ENCODE measurements at places on chromosomes 7 and 10. TPM values are rescaled to one million over a fixed set of nuclear protein-coding genes. Genes with fewer than 3 reads are reported as not detected.

Gene LIPF
- total RNA-seq = not detected

Gene EBLN1
- not detected for total RNA-seq

Gene RPP30
- total RNA-seq = 50.5 TPM

Gene POLR2J2
- total RNA-seq = 20.4 TPM

Gene FGF8
- not detected for total RNA-seq

Gene AMZ1
- 0.27 TPM for total RNA-seq

Gene AKR1C2
- not detected for total RNA-seq

Gene MEIG1
- total RNA-seq = not detected

Gene TNPO3
- total RNA-seq = 43.6 TPM

Gene FAM24A
- not detected for total RNA-seq

Gene RTKN2
- 7.8 TPM for total RNA-seq

Gene MSRB2
- 13.5 TPM for total RNA-seq

Gene WEE2
- 0.12 TPM for total RNA-seq

Gene GPR26
- not detected for total RNA-seq

Gene CYP26C1
- not detected for total RNA-seq

Gene CNTNAP2
- not detected for total RNA-seq

Gene C10orf105
- 0.42 TPM for total RNA-seq

Gene XRCC2
- 13.8 TPM for total RNA-seq

Gene THSD7A
- not detected for total RNA-seq

Gene ANKRD7
- not detected for total RNA-seq

Gene NODAL
- total RNA-seq = not detected

Gene INSYN2A
- not detected for total RNA-seq

Gene PRPS1L1
- total RNA-seq = not detected

Gene SLC26A3
- not detected for total RNA-seq

Gene BLNK
- not detected for total RNA-seq

Gene MAGI2
- 0.07 TPM for total RNA-seq

Gene EVX1
- total RNA-seq = not detected

Gene ADAP1
- total RNA-seq = 20.9 TPM

Gene GDF2
- total RNA-seq = not detected

Gene CDH23
- 1.3 TPM for total RNA-seq

Gene GIMAP2
- total RNA-seq = 101 TPM

Gene FAM185A
- total RNA-seq = 7.0 TPM

Gene CYP3A7
- not detected for total RNA-seq

Gene ZNF117
- 6.5 TPM for total RNA-seq

Gene CALML5
- total RNA-seq = not detected
